CD4-positive, alpha-beta T cell treated with Interleukin-21 for 1 hour (primary cell): ENCODE measurements at places on chromosomes 1 and 21.

DNA sequence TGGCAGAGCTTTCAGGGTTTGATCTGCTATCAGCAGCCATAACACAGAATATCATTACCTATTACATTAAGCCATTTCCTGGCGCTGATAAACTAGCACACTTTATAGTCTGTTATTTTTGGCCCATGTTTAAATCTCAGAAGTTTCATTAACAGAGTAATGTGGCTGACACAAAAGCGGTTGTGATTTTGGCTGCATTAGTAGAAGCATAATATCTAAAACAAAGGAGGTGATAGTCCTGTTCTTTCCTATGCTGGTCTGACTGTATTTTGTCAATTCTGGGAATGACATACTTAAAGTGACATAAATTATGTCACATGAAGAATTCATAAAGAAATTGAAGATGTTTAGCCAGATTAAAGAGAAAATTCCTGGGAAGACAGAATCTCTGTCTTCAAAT is 151.3 kb upstream of the KCND3 start:
- no peak for DNase-seq

GRCh38 chr1:1011396-1011949 is 1.8 kb upstream of the ISG15 start:
- no peak for DNase-seq

- no peak for DNase-seq
Observed at GRCh38 chr1:46554236-46554596, 2.8 kb upstream of the KNCN start.

- DNase-seq: no peak
Observed at GRCh38 chr21:39022863-39023693, 160.2 kb downstream of the PSMG1 start.

GRCh38 chr21:31914472-31914871 is 41.7 kb downstream of the HUNK start:
- no peak for DNase-seq

GRCh38 chr1:7383671-7384520 is 387.2 kb upstream of the VAMP3 start:
- DNase-seq: no peak

DNA sequence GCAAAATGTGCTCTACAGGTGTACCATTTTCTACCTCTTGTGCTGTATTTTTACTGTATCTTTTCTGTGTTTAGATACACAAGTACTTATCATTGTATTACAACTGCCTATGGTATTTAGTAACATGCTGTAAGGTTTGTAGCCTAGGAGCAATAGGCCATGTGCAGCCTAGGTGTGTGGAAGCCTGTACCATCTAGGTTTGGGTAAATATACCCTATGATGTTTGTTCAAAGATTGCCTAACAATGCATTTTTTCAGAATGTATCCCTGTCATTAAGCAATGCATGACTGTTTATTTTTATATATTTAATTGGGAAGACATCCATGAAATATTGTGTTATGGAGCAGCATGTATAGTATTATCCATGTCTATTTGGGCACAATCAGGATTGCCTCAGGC is 11.0 kb downstream of the ETV3L start:
- DNase-seq: no peak
